Astrocyte (in vitro differentiated cells and primary cell): ENCODE measurements at places on chromosomes 7 and 10. TPM values are rescaled to one million over a fixed set of nuclear protein-coding genes. Genes with fewer than 3 reads are reported as not detected.

The CALCR gene
- total RNA-seq = 5.4 and 5.7 TPM in 2 replicates

The FAM237B gene
- total RNA-seq = not detected in 2 replicates

The PNLIPRP1 gene
- not detected in 2 replicates for total RNA-seq

The LBX1 gene
- not detected in 2 replicates for total RNA-seq

The TRIM73 gene
- 6.1 and 6.9 TPM in 2 replicates for total RNA-seq
